Transverse colon (tissue), 4 donors: ENCODE measurements at places on chromosomes 16 and 17.
A peak's percentile ranks its signal among the peaks of the same experiment; 100 is the strongest.

DNA sequence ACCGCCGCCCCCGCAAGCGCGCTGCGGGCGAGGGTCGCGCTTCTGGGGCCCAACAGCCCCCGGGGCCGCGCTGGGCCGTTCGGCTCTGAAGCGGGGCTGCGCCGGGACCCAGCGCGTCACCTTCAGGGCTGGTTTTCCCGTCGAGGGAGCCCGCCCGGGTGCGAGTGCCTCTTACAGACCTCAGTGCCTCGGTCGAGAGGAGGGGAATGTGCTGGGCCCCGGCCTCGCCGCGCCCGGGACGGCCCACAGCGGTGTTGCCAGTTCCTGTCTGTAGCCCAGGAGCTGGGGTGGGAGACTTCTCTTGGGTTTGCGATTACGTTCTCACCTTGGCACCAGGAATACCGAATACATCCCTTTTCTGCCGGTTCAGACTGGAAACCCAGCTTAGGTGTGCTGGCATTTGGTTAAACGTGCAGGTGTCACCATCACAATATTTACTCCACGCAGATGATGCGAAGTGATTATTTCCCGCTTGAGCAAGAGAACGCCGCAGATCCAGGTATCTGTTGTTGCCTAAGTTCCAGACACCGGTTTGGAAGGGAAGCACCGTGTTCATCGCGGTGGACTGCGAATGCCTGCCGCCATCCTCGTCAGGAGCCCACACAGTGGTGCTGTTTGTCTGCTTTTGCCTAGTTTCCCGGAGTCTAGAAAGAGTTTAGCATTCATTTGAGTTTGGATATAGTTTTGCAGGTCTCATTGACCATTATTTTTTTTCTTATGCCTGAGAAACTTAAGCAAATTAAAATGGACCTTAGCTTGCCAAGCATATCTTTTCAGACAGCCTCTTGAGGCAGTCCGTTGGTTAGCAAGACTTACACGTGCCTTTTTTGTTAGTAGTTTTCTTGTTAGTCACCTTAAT lies 914 bp downstream of the MAP1LC3B start:
- DNase-seq = peak; percentile 64

DNA sequence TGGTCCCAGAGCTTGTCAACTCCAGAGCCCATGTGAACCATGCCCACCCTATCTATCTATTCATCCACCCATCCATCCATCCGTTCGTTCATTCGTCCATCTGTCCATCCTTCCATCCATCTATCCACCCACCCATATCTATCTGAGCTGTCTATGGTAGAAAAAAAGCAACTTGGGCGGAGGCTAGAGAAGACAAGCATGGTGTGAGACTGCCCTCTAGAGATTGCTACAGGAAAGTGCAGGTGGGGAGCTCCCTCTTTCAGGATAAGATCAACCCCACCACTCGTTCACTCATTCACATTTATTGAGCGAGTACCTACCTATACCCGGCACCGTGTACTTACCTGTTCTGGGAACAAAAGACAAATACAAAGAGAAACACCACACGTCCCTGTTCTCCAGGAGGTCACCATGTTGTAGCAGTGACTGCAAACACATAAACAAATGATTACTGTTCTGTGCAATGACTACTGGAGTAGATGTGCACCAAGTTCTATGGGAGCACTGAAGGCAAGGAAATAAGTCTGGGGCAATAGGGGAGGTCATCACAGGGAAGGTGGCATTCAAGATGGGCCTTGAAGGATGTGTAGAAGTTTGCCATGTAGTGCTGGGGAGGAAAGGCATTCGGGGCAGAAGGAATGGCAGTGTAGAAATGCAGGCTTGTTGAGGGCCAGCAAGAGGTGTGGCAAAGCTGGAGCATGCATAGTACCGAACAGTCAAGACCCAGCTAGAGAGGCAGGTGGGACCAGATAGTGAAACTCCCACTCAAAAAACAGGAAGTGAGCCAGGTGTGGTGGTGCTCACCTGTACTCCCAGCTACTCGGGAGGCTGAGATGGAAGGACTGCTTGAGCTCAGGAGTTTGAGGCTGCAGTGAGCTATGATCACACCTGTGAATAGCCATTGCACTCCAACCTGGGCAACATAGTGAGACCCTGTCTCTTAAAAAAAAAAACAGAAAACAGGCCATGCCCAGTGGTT lies 13.4 kb upstream of the ATP5MC1 start:
- DNase-seq = peak; percentile 50

DNA sequence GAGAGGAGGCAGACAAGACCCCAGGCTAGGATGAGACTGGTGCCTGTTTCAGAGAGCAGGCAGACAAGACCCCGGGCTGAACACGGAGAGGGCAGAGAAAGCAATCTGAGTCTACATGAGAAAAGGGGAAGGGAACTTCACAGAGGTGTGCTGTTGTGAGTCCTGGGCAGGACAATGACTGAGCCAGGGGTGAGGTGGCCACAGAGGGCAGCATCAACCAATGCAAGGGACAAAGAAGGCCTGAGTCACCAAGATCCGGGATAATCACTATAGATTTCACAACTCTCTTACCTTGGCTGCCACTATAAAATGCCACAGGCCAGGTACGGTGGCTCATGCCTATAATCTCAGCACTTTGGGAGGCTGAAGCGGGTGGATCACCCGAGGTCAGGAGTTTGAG lies 89.0 kb downstream of the SLC39A11 start:
- no peak for DNase-seq

- peak; percentile 44 for DNase-seq
Measured at GRCh38 chr16:75379911-75380847, 53.1 kb downstream of the CFDP1 start.

DNA sequence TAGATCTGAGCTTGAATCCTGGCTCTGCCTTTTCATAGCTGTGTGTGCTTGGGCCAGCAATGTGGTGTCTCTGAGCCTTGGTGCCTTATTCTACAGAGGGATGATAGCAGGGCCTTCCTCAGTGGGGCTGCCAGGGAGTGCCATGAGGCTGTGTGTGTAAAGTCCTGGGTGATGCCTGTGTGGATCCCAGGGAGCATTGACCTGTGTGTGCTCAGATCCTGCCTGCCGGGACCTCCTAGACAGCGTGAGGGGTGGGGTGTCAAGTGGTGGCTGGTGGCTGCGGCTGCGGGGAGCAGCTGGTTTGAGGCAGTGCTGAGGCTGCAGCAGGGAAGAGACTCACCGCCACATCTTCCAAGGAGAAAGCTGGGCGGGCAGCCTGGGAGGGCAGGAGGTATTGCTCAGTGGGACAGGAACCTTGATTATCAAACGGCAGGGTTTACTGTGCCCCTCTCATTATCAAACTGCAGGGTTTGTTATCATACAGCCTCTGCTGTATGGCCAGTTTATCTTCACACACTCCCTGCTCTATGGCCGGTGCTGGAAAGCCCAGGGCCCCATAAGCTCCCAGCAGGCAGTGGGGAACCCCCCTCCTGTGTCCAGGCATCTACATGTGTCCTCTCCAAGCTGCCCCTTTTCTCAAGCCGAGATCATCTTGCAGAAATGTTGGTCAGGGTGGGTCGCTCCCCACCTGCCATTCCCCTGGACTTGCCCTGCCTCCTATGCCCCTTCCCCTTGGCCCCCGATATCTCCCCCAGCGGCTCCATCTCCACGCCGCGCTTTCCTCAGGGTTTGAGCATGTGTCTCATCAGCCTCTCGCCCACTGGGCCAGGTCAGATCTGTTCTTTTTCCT lies 3.1 kb upstream of the ADCY7 start:
- DNase-seq = peak; percentile 5

- DNase-seq = no peak
Measured at GRCh38 chr16:55406651-55407050, 72.3 kb upstream of the MMP2 start.

GRCh38 chr16:83682116-83682867 lies 125.5 kb upstream of the HSBP1 start:
- no peak for DNase-seq

- no peak for DNase-seq
Measured at GRCh38 chr17:35255316-35255715, 12.4 kb downstream of the SLFN5 start.

GRCh38 chr16:28951410-28951943 lies 740 bp downstream of the NFATC2IP start:
- DNase-seq = peak; percentile 74

- no peak for DNase-seq
Measured at GRCh38 chr17:54902611-54903010, 2.0 kb downstream of the TOM1L1 start.

DNA sequence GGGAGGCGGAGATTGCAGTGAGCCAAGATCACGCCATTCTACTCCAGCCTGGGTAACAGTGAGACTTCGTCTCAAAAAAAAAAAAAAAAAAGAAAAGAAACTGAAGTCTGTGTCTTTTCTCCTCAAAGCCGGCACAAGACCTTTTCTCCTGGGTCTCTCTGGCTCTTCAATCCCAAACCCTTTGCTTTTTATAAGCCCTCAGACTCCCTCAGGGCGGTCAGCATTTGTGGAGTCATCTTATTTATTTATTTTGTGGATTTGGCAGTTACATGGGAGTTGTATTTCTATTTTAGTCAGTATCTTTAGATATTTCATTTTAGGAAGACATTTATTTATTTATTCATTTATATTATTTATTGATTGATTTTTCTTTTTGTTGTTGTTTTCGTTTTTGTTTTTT lies 57.7 kb upstream of the MAP3K14 start:
- DNase-seq = no peak
